Activated CD4-positive, alpha-beta T cell treated with anti-CD3 and anti-CD28 coated beads, Interleukin-2, Interleukin-4, amounts not matched to agents 100 ng/mL and 50 ng/mL, durations not matched to agents 16 hours and 8 hours (primary cell): ENCODE measurements at places on chromosomes 6 and 20.
A peak's percentile ranks its signal among the peaks of the same experiment; 100 is the strongest.

DNA sequence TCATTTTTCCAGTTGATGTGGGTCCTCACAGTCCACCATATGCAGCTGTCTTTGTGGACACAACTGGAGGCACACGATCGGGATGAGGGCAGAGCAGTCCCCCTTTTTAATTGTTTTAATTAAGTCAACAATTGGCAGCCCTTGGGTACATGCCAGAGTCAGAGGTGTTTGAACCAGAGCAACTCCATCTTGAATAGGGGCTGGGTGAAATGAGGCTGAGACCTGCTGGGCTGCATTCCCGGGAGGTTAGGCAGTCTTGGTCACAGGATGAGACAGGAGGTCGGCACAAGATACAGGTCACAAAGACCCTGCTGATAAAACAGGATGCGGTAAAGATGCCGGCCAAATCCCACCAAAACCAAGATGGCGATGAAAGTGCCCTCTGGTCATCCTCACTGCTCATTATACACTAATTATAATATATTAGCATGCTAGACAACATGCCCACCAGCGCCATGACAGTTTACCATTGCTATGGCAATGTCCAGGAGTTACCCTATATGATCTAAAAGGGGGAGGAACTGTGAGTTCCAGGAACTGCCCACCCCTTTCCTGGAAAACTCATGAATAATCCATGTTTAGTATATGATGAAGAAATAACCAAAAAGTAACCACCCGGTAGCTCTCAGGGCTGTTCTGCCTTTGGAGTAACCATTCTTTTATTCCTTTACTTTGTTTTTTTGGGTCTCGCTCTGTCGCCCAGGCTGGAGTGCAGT, 31.8 kb upstream of the BLCAP start:
- DNase-seq, result no peak

DNA sequence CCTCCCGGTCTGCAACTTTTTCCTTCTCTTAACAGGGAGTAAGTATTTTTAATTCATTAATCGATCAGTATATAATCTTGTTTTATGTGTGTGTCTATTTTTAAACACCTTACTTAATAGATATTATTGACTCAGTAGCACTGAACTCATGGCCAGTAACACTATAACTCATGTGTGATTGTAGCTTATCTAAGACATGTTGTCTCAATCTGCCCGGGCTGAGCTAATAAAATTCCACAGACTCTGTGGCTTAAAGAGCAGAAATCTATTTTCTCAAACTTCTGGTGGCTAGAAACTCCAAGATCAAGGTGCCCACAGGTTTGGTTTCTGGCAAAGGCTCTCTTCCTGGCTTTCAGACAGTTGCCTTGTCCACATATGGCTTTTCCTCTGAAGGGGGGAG, 68.8 kb upstream of the TNFAIP3 start:
- DNase-seq, result no peak

GRCh38 chr6:19035461-19036195, 648.5 kb downstream of the RNF144B start:
- DNase-seq, result no peak

- DNase-seq, result peak; percentile 94
Measured at GRCh38 chr6:44312901-44313788, at the start of gene AARS2. AARS2 (minus strand) TSS chr6:44313347; CDS start chr6:44313323, 24 bp downstream.

GRCh38 chr20:34249291-34249690, 8.1 kb downstream of the ASIP start:
- peak; percentile 44 for DNase-seq

- DNase-seq, result no peak
Measured at GRCh38 chr20:6008254-6008653, 45.6 kb downstream of the LRRN4 start.

GRCh38 chr6:168967281-168967925, 286.2 kb downstream of the THBS2 start:
- no peak for DNase-seq

- no peak for DNase-seq
Measured at GRCh38 chr20:22729180-22729579, 144.8 kb upstream of the FOXA2 start.

DNA sequence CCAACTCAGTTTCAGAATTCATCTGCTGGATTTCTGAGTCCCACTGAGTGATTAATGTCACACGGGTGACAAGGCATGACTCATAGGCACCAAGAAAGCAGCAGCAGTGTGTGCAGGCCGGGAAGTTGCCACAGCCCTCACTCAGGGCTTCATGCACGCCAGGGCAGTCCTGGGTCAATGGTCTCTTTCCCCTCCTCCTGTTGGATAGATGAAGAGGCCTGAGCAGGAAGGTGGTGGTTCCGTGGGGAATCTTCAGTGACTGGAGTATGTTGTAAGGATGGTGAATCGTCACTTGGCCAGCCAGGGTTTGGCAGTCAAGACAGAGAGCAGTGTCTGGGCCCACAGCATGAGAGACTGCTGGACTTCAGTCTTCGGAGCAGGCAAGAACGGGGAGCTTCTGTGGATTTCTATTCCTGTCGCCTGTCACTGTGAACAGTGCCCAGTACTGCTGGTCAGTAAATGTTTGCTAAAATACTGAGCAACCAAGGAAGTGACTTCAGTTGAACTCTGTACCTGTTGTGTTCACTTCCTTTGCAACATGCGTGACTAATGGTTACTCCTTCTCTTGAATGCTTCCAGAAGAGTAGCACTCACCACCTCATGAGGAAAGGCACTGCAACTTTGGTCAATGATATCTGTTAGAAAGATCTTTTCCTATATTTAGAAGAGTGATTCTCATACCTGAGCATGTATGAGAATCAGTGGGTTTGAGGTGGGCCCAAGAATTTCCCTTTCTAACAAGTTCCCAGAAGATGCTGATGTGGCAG, 62.0 kb upstream of the CD93 start:
- peak; percentile 90 for DNase-seq

- DNase-seq, result no peak
Measured at GRCh38 chr6:43765776-43766499, 4.1 kb upstream of the VEGFA start.

DNA sequence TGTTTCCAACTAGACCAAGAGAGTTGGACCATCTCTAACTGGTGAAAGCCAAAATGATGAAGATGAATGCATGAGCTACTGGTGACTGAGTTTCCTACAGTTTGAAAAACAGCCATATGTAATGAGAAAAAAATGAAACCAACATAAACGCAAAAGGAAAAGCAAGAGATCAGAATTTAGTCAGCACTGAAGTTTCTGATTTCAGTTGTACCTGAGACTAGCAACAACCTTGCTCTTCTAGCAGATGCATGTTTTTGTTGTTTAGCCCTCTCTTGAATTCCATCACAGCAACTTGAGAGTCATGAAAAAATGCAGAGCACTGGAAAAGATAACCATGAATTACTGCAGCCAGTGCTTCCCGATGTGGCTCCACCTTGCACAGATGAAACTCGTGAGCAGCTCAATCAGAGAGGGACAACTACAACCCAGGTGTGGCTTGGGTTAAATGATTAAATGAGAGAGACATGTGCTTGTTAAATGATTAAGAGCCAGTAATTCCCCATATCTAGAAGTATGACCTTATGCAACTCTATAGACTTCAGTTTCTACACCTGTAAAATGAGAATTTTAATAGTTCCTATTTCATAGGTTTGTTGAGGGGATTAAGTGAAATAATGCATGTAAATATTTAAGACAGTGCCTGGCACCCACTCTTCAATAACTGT, 104.8 kb downstream of the ELOVL4 start:
- peak; percentile 14 for DNase-seq

- no peak for DNase-seq
Measured at GRCh38 chr20:15297059-15297875, 959.9 kb upstream of the FLRT3 start.

DNA sequence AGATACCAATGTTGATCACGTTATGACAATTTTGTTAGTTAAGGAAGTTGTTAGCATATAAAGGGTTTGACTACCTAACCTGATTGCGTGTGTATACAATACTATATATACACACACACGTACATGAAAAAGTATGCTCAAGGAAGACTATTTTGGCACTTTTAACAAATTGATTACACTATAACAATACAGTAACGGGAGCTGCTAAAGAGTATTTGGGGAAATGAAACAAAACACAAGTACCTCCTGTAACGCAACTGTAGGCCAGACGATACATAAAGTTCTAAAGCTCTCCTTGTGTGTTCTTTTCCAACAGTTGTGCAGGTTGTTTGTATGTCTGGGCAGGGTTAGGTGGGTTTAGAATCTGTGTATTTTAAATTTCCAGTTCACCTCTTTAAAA, 98.7 kb downstream of the PLEKHG1 start:
- DNase-seq, result no peak

DNA sequence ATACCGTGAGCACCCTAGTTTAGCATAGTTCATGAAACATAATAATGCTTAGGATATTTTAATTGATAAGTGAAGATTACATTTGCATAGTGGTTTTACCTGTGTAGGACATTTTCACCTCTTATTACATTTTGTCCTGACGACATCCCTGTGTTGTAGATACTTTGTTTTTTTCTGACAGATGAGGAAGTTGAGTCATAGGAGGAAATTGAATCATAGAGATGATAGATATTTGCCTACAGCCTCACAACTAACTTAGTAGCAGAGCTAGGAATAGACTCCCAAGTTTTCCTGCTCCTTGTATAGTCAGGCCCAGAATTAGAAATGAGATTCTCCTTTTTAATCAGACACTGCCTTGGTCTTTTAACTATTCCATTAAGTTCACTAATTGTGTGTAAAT, 100.5 kb upstream of the SUPT3H start:
- peak; percentile 63 for DNase-seq

GRCh38 chr6:2853769-2854395, 12.2 kb upstream of the SERPINB1 start:
- peak; percentile 82 for DNase-seq

- no peak for DNase-seq
Measured at GRCh38 chr20:47304287-47304686, 52.2 kb downstream of the ZMYND8 start.

- DNase-seq, result no peak
Measured at GRCh38 chr20:13995841-13996240, 525 bp downstream of the MACROD2 start.

- no peak for DNase-seq
Measured at GRCh38 chr6:165804331-165805066, 141.5 kb upstream of the PDE10A start.

DNA sequence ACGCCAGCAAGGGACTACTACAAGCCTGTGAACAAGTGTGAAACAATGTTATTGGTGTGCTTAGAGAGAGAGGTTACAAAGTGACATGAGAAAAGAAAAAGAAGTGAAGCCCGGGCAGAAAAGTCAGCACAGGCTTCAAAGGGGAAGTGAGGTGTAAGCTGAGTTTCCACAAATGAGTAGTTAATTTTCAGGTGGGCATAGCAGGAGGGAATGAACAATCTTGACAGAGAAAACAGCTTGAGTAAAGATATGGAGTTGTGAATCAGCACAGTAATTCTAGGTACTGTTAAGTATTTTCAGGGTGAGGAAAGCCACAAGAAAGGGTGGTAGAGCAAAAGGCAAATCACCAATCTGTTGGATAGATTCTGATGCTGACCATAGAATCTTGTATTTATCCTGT, 4.3 kb downstream of the KCNQ5 start:
- peak; percentile 62 for DNase-seq

- no peak for DNase-seq
Measured at GRCh38 chr6:152428126-152428525, 209.0 kb downstream of the SYNE1 start.

- DNase-seq, result no peak
Measured at GRCh38 chr6:144778773-144779492, 493.8 kb downstream of the UTRN start.

- no peak for DNase-seq
Measured at GRCh38 chr6:99232056-99232455, 117.4 kb downstream of the FAXC start.

- DNase-seq, result no peak
Measured at GRCh38 chr6:93418408-93419303, 703 bp downstream of the EPHA7 start.

GRCh38 chr6:100117680-100118079, 123.7 kb upstream of the MCHR2 start:
- DNase-seq, result peak; percentile 55

- DNase-seq, result no peak
Measured at GRCh38 chr6:30102414-30102969, 10.4 kb downstream of the TRIM31 start.

GRCh38 chr20:58716476-58717277, 24.1 kb downstream of the NPEPL1 start:
- no peak for DNase-seq

- DNase-seq, result no peak
Measured at GRCh38 chr6:18016133-18016532, 28.7 kb upstream of the KIF13A start.

- DNase-seq, result no peak
Measured at GRCh38 chr20:24723186-24723585, 225.9 kb upstream of the CST7 start.

- no peak for DNase-seq
Measured at GRCh38 chr6:100453701-100454521, 10.8 kb downstream of the SIM1 start.

- peak; percentile 38 for DNase-seq
Measured at GRCh38 chr6:144566868-144567615, 281.9 kb downstream of the UTRN start.

DNA sequence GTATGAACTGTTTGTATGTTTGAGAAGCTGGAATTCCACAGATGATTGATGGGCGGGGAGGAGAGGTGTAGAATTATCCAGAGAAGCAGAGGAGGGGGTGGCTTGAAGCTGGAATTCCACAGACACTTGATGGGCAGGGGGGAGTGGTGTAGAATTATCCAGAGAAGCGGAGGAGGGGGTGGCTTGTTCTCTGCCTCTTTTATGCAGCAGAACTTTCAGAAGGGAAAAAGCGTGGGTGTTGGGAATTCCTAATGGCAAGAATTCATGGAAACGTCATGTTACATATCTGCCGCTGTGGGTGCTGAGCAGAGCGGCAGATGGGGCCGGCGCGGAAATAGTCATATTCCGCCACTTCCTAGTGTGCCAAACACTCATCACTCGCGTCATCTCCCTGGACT, 167.9 kb upstream of the KCNG1 start:
- DNase-seq, result no peak

DNA sequence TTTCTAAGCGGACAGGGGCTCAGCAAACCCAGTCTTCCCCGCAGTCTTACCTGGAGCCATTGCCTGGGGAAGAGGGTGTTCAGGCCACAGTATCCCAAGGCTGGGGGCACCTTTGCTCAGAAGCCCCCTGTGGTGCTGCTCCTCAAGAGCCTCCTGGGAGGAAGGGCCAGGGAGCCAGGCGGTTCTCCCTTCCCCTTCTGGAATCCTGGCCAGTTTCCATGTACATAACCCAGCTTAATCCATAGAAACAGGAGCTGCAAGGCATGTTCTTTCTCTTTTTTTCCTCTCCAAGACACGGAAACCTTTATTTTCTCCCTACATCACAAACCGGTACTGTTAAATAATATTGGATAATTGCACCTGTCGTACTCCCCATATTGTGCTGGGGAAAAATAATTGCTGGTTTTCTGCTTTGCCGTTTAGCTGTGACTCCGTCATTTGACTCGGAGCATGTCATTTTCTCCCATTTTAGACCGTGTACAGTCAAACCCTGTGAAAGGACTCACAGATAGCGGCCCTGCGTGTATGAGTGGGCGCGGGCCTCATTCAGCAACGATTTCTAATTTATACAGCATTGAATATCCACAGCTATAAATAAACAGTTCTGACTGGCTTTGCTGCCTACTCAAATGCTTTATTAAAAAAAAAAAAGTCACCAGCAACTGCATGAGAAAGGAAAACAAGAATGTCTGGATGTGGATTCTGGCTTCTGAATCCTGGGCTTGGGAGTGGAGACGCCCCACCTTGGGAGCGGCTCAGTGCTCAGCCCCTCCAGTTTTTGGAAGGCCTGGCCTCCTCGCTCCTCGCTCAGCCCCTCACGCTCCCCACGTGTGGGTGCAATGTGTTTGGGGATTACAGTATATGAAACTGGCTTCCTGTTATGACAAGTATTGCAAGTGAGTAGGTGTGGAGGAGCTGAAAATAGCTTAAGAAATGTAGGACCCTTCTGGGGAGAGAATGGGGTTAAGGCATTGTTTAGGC, 67.3 kb downstream of the ADTRP start:
- DNase-seq, result peak; percentile 79
